ENCODE measurements at places on chromosomes 5 and 9.

GRCh38 chr5:80780761-80781285 lies 126.0 kb upstream of the DHFR start:
- no peak for DNase-seq

GRCh38 chr9:117963493-117964090 lies 259.4 kb downstream of the TLR4 start:
- DNase-seq = no peak

DNA sequence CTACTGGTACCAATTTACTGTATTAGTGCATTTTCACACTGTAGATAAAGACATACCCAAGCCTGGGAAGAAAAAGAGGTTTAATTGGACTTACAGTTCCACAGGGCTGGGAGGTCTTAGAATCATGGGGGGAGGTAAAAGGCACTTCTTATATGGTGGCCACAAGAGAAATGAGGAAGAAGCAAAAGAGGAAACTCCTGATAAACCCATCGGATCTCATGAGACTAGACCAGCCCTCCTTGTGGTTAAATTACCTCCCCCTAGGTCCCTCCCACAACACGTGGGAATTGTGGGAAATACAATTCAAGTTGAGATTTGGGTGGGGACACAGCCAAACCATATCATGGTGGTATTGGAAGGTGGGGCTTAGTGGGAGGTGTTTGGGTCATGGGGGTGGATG lies 56.5 kb upstream of the SPDL1 start:
- no peak for DNase-seq

GRCh38 chr9:133269537-133270362 lies 5.3 kb downstream of the ABO start:
- no peak for DNase-seq

- no peak for DNase-seq
These were observed 186.8 kb upstream of the NFIB start for GRCh38 chr9:14500705-14501104.

Data from KG1 (cell line).